ENCODE measurements at places on chromosomes 5 and 9.
A peak's percentile ranks its signal among the peaks of the same experiment; 100 is the strongest.

DNA sequence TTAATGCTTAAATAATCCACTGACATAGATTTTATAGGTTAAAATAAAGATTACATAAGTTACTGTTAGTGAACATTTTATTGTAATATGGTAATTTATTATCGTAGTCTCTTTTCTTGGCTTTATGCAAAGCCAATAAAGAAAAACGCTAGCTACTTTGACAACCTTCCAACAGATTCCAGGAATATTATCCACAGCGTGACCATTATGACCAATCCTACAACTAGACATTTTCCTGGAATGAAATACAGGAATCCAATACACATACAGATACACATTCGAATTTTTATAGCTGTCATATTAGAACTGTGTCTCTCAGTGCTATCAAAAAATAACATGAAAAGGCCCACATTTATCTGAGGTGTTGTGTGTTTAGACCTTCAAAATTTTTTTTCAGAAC, 13.1 kb downstream of the RPS23 start:
- DNase-seq: no peak

GRCh38 chr5:1593903-1594356, 70.2 kb upstream of the LPCAT1 start:
- no peak for DNase-seq

- DNase-seq: peak; percentile 27
These were observed 905 bp downstream of the CDK9 start for GRCh38 chr9:127786773-127787104.

DNA sequence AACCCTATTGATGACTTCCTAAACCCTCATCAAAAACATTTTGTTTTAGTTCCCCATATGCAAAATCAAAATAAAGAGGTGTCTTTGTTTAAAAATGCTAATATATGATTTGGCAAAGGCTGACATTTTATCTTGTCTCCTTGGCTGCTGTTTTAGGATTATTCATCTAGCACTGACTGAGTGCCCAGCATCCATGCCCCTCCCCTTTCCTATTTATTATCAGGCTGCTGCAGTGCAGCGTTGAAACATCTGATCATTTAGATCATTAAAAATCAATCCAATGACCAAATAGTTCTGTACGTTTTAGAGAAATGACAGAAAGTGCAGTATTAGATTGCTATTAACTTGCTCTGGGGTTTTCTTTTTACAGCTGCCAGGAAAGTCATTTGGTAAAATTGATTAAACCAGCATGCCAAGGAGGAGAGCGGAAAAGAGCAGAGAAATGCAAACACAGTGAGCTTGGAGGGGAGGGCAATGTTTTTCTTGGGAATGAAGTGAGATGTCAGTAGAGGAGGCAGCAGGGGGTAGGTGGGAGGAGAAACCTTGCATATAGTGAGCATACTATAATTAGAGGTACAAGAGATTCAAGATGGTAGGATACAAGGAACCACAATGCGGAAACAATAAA, 286.3 kb downstream of the PDE4D start:
- no peak for DNase-seq

DNA sequence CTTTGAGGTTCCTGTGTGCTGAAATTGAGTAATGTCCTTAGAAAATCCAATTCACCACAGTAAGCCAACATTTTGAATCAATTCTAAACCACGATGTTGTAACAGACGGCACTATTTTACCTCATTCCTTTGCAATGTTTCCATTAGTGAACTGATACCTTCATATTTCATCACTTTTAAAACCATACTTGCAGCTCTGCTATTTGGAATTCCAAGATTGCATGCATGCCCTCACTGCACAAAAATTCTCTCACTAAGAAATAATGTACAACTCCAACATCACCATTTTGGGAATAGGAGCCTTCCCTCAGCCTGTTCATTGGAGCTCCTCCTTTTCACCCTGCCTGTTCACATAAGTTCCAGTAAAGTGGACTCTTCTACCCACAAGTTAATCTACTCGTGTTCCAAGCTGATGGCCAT, 74.8 kb upstream of the TGFBR1 start:
- peak; percentile 98 for DNase-seq

GRCh38 chr5:174759091-174759490, 34.7 kb downstream of the MSX2 start:
- no peak for DNase-seq

DNA sequence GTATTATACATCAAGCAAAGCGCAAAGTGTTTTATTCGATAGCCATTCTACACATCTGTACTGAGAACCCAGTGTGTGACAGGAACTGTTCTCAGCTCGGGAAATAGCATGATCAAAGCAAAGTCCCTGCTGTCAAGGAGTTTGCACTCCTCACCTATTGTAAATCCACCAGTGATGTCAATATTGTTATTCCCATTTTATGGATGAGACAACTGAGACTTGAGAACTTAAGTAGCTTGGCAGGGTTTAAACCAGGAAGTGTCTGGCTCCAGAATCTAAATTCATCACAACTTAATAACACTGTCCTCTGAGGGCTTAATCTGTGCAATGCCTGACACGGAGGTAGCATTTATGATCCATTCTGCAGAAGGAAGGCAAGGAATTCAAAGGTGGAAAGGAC, 50.7 kb downstream of the ADAM19 start:
- DNase-seq: no peak

DNA sequence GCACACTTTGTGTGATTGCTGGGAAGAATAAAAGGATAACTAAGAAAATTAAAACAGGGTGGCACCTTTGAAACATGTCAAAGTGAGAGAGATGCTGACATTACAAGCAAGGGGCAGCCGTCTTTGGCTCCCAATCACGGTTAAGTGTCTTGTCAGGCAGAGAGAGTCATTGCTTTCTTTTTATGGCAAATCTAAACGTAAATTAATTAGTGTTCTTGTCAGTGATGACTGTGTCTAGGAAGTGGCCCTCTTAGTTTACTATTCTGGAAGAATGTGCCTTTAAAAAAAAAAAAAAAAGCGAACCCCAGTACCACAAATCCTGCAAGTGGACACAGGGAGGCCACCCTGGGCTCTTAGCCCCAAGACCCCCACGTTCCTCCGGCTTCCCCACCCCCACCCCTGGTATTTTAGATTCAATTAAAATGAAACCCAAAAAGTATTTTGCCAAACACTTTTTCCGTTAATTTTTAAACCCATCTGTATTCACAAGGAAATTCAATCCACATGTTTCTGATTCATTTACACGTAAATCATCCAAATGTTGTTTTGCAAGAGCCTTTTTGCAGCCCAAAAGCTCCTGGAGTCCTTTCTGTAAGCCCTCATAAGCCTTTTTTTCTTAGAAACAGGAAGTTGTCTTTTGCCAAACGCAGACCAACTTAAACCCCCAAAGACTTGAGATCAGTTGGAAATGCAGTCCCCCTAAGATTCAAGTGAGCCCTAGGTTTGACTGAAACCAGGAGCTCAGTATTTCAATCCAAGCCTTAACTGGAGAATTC, 399.3 kb downstream of the EBF1 start:
- no peak for DNase-seq

Measured in iris pigment epithelial cell (primary cell).